Liver (tissue), 10 donors: ENCODE measurements at places on chromosomes 5 and 9. TPM values are rescaled to one million over a fixed set of nuclear protein-coding genes. Genes with fewer than 3 reads are reported as not detected.

- H3K36me3 ChIP-seq, result no peaks in the 10 kb centered on the region
- no peak for DNase-seq
- H3K4me1 ChIP-seq, result no peaks in the 10 kb centered on the region
- no peak overlapping the region for H3K27ac ChIP-seq
- H3K27me3 ChIP-seq, result no peaks in the 10 kb centered on the region
Observed at GRCh38 chr5:178553517-178553916, 36.7 kb downstream of the COL23A1 start.

DNA sequence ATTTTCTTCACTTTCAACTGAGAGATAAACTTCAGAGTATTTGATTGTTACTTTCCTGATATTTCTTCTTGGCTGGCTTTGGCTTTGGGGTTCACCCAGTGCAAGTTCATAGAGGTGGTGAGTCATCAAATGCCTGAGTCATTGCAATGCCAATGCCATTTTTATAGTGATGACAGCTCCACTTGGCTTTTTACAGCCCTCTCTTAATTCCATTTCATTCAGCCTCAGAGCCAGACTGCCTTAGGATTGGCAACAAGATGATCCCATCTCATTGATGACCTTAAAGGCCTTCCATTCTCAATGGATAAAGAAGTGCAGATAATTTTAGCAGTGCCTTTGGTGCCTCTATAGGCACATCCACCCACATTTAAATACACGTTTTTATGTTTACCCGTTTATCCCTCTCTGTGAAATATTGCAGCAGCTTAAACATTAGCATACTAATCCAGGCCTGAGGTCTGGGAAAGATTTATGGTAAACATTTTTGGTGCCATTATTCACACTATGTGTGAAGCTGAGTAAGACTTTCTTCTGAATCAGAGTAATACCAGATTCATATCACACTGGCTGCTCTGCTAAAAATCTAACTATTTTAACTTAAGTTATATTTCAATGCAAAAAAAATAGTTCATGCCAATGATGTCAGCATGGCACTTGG, 88.9 kb upstream of the TYRP1 start:
- H3K36me3 ChIP-seq, result no peaks in the 10 kb centered on the region
- H3K27me3 ChIP-seq, result no peaks in the 10 kb centered on the region
- no peak overlapping the region for H3K4me3 ChIP-seq
- no peak for DNase-seq
- no peaks in the 10 kb centered on the region for H3K4me1 ChIP-seq
- H3K27ac ChIP-seq, result no peak overlapping the region

DNA sequence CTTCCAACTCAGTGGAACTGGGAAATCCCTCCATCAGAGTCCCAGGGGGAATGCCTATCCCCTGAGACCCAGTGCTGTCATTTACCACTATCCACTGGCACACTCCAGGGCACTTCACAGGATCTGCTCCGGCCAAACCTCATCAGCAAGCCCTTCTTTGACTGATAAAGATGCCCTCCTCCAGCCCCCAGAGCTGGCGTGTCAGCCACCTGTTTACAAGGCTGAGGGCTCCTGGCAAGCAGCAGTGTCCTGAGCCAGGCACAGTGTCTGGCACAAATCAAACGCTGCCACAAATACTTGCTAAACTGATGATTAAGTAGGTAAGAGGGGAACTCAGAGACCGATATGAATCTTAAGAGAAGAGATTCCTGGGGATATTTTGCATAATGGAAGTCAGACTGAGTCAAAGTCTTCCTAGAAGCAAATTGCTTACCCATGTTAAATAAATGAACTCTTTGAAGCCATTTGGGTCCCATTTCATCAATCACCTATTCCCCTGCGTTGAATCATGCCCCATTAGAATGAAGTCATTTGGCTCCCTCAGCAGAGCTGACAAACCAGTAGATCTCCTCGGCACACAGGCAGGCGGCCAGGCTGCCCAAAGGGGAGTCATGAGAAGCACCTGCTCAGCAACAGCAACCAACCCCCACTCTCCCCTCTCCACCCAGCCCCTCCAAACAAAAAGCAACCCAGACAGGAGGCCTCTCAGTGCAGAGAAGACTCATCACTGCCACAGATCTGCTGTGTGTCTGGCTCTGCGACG, 97.4 kb downstream of the CDK5RAP2 start:
- peaks cover 20% of the 10 kb centered on the region for H3K4me1 ChIP-seq
- no peak overlapping the region for H3K4me3 ChIP-seq
- no peak overlapping the region for H3K27ac ChIP-seq
- no peaks in the 10 kb centered on the region for H3K27me3 ChIP-seq

- no peak for DNase-seq
- no peaks in the 10 kb centered on the region for H3K36me3 ChIP-seq
Observed at GRCh38 chr5:125560476-125561225, 814.2 kb upstream of the ZNF608 start.

GRCh38 chr9:21919377-21920362, 74.5 kb downstream of the CDKN2A start:
- no peak overlapping the region for H3K4me3 ChIP-seq
- no peak for DNase-seq
- no peaks in the 10 kb centered on the region for H3K27me3 ChIP-seq
- H3K27ac ChIP-seq, result no peak overlapping the region
- no peaks in the 10 kb centered on the region for H3K4me1 ChIP-seq

The PCDHA9 gene
- total RNA-seq, result under 0.01 TPM
